ENCODE measurements at places on chromosomes 16 and 17. TPM values are rescaled to one million over a fixed set of nuclear protein-coding genes. Genes with fewer than 3 reads are reported as not detected.

DNA sequence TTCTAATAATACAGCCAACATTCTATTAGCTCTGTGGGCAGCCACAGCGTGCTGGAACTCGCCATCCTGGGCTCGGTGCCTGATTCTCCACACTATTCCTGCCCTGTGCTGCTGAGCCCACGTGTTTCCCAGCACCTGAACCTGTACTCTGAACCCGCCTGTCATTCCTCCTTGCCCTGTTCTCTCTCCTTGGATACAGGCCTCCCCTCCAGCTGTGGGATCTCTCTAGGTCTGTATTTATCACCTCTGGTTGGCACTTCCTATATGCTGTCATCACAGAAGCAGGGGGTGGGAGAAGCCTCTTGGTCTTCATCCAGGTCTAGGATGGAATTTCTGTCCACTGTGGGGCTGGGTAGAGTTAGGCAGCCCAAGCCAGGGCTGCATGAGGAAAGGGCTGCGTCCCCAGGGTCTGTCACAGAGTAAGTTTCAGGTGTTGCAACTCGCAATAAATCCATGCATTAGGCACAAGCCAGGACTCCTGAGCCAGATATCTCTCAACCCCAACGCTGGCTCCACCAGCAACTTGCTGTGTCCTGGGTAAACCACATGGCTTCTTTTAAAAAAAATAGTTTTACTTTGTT, 56.0 kb downstream of the ABAT start:
- peak; percentile 38 for DNase-seq
- peaks cover 23% of the 10 kb centered on the region for H3K4me1 ChIP-seq
- no peak overlapping the region for H3K27ac ChIP-seq

DNA sequence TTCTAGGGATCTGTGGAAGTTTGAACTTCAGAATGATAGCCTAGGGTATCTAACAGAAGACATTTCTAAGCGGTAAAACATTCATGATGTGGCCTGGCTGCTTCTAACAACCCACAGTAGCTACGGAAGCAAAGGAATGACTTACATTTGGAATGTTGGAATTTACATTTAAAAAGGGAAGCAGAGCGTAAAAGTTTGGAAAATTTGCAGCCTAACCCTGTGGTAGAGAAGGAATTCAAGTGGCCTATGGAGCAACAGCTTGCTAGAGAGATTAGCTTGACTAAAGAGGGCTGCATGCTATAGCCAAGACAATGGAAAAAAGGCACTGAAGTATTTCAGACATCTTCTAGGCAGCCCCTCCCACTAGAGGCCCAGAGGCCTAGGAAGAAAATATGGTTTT, 50.1 kb downstream of the HNF1B start:
- H3K27ac ChIP-seq = no peak overlapping the region
- H3K4me1 ChIP-seq = no peaks in the 10 kb centered on the region
- H3K4me3 ChIP-seq = no peak overlapping the region
- DNase-seq = no peak

GRCh38 chr17:48231995-48232959, 124.7 kb downstream of the SNX11 start:
- H3K4me1 ChIP-seq = no peaks in the 10 kb centered on the region
- no peak for DNase-seq
- no peak overlapping the region for H3K4me3 ChIP-seq

DNA sequence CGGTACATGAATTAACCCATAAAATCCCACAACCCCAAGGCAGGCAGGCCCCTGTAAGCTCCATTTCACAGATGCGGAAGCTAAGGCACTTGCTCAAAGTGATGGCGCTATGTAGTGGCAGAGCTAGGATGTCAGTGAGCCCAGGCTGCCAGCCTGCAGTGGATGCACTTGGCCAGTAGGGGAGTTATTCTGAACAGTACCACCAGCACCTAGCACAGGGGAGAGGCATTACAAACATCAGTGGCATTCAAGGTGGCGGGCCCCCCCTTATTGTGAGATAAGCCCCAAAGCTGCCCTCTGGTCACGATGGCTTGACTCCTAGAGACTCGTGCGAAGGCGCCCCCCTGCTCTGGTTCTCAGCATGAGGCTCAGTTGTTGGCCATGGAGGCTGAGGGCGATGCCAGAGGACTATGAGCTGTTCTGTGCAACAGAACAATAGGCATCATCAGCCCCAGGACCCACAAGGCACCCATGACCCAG, 33.8 kb downstream of the GTF3C1 start:
- H3K36me3 ChIP-seq = peaks cover 5% of the 10 kb centered on the region
- H3K4me3 ChIP-seq = no peak overlapping the region
- DNase-seq = peak; percentile 37

DNA sequence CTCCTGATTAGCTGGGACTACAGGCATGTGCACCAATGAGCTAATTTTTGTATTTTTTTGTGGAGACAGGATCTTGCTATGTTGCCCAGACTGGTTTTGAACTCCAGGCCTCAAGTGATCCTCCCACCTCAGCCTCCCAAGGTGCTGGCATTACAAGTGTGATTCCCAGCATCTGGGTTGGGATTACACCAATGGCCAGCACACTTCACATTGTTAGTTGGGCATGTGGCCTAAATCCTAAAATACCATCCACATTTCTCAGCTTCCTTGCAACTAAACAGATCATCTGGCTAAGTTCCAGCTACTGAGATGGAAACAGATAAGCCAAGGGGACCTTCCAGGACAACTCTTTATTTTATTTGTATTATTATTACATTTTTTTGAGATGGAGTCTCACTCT, 9.9 kb downstream of the RABEP2 start:
- H3K4me1 ChIP-seq = no peaks in the 10 kb centered on the region
- DNase-seq = no peak
- no peak overlapping the region for H3K4me3 ChIP-seq
- H3K36me3 ChIP-seq = peaks cover 24% of the 10 kb centered on the region
- no peak overlapping the region for H3K27ac ChIP-seq

DNA sequence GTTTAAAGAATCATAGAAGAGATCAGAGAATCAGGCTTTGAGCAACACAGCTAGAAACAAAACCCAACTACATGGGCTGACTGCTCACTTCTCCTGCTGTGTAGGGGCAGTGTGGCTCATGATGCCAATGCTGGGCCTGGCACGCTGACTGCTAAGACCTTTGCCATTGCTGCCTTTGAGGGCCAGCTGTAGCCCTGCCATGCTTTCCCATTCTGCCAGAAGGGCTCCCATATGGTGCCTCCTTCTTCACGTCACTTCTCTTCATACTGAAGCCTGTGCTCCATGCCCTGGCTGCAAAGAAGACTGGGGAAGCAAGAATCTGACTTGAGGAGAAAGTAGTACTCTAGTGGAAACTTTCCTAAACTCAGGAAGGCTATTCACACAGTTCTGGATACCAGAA, 232.9 kb downstream of the UTP18 start:
- H3K27ac ChIP-seq = no peak overlapping the region
- no peaks in the 10 kb centered on the region for H3K36me3 ChIP-seq
- no peaks in the 10 kb centered on the region for H3K4me1 ChIP-seq
- no peak for DNase-seq

GRCh38 chr17:15475631-15476354, 8.4 kb upstream of the CDRT4 start:
- no peak for DNase-seq
- no peaks in the 10 kb centered on the region for H3K27me3 ChIP-seq
- H3K36me3 ChIP-seq = no peaks in the 10 kb centered on the region
- no peak overlapping the region for H3K27ac ChIP-seq

DNA sequence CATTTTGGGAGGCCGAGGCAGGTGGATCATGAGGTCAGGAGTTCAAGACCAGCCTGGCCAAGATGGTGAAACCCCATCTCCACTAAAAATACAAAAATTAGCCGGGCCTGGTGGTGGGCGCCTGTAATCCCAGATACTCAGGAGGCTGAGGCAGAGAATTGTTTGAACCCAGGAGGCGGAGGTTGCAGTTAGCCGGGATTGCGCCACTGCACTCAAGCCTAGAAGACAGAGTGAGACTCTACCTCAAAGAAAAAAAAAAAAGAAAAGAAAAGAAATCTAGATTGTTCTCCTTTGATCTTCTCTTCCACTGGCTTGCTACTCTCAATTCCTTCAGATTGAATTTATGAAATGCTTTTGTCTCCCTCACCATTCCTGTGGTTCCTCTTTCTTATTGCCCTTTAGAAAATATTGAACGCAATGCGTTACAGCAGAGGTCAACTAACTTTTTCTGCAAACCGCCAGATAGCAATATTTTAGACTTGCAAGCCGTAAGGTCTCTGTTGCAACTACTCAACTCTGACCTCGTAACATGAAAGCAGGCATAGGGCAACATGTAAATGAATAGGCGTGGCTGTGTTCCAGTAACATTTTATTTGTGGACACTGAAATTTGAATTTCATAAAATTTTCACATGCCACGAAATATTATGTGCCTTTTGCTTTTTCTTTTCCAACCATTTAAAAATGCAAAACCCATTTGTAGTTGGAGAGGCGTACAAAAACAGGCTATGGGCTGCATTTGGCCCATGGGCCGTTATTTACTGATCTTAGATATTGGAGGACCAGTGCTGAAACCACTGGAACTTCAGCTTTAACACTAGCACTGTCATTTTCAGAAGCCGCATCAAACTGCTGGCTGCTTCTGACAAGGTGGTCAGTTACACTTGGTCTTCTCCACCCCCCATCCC, 24.8 kb downstream of the PITPNC1 start:
- peaks cover 9% of the 10 kb centered on the region for H3K4me1 ChIP-seq
- H3K36me3 ChIP-seq = no peaks in the 10 kb centered on the region
- H3K4me3 ChIP-seq = no peak overlapping the region
- H3K27ac ChIP-seq = no peak overlapping the region
- DNase-seq = no peak

- no peaks in the 10 kb centered on the region for H3K36me3 ChIP-seq
- no peaks in the 10 kb centered on the region for H3K4me1 ChIP-seq
- DNase-seq = no peak
- no peak overlapping the region for H3K27ac ChIP-seq
- no peaks in the 10 kb centered on the region for H3K27me3 ChIP-seq
Observed at GRCh38 chr16:58440131-58440530, 47.9 kb downstream of the GINS3 start.

DNA sequence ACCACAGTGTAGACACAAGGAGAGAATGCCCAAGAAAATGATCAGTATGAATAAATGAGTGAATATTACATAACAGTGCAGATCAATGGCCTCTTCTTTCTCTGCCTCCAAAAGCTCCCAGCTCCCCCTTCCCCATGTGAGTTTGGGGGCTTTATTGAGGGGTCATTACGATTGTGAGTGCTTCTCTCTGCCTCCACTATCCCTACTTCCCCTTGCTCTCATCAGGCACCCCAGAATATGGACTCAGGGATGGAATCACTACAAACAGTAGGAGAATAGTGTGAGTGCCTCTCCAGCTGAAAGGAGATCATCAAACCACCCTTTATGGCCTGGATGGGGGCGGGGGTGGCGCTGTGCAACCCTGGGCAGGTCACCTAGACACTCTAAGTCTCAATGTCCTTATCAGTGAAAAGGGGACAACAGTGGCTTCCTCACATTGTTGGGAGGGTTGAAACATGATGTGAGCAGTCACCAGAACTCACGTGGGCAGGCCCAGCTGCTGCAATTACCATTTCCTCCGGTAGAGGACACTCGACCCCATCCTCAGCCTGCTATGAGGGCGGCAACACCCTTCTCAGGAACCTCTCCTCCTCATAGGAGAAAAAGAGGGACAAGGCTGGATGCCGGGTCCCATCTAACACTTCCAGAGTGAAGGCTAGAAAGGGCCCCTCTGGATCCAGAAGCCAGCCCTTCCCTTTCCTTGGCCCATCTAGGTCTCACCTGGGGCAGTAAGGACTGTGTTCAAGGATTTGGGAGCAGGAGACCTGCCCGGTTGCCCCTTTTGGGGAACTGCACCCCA, 2.1 kb upstream of the EPOP start:
- H3K36me3 ChIP-seq = no peaks in the 10 kb centered on the region
- no peak overlapping the region for H3K4me3 ChIP-seq
- peak; percentile 81 for DNase-seq
- H3K4me1 ChIP-seq = peaks cover 12% of the 10 kb centered on the region

The SLC16A13 gene
- total RNA-seq = 6.7 TPM

The APOH gene
- not detected for total RNA-seq

The STH gene
- total RNA-seq = not detected
